IPS DF 6.9 (cell line): ENCODE measurements at places on chromosomes 12 and 14.
A peak's percentile ranks its signal among the peaks of the same experiment; 100 is the strongest.

- no peak for DNase-seq
These were observed 119.9 kb downstream of the DENND5B start for GRCh38 chr12:31471051-31471450.

- no peak for DNase-seq
These were observed 68.9 kb downstream of the ESR2 start for GRCh38 chr14:64225151-64225757.

DNA sequence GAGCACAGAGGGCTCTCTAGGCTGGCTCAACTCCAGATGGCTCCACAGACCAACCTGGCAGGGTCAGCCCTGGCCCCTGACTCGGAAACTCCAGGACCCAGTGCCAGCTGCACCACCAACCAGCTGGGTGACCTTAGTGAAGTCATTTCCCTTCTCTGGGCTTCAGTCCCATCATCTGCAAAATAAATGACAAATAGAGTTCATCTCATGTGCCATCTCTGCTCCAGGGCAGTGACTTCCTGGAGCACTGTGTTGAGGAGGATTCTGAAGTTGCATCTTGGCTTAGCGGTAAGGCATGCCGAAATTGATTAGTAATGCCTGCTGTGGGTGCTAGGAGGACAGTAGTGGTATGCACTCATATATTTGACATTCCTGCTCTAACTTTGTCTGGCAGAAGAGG, 31.5 kb downstream of the DTX1 start:
- no peak for DNase-seq

- no peak for DNase-seq
These were observed 213.5 kb upstream of the KRR1 start for GRCh38 chr12:75724928-75725312.

GRCh38 chr14:92934196-92935085, 11.5 kb downstream of the CHGA start:
- no peak for DNase-seq

DNA sequence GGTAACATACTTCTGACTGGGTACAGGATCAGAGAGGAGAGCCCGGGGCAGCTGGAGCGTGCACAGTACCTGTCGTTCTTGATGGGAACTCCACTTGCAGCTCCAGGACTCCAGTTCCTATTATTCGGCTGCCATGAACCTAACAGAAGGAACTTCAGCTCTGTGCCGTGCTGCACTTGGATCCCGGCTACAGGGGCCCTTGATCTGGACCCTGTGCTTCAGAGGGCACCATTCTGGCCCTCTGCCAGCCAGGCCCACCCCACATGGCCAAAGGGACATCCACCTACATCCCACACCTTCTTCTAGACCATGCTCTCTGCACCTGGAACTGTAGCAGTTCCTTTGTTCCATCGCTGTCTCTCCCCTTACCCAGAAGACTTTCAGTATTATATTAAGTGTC, 58.2 kb downstream of the PAX9 start:
- DNase-seq = no peak

GRCh38 chr12:53054112-53054878, 4.4 kb downstream of the TNS2 start:
- DNase-seq = no peak

DNA sequence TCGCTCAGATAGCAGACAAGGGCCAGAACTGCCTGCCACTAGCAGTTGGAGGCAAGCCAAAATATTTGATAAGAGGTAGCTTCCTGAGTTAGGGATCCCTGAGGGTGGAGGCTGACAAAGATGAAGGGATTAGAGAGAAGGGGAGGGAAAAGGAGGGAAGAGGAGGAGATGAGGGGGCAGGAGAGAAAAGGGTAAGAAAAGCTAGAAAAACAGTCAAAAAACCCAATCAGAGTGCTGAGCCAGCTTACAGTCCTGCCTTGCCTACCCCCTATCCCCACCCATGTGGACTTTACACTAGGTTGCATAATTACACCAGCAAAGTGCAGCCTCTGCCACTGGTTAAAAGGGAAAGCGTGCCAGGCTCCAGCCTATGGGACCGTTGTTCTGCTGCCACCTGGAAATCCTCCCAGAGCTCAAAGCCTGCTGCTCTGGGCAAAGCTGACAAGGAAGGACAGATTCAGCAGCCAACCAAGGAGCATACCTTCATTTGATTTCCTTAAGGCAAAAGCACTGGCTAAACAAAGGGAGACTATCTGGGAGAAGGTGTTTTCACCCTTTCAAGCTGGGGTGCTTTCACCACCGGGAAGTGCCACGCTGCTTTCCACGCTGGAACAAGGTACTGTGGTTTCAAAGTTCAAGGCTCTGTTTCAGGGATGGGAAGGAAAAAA, 3.8 kb upstream of the NUMB start:
- DNase-seq = no peak

DNA sequence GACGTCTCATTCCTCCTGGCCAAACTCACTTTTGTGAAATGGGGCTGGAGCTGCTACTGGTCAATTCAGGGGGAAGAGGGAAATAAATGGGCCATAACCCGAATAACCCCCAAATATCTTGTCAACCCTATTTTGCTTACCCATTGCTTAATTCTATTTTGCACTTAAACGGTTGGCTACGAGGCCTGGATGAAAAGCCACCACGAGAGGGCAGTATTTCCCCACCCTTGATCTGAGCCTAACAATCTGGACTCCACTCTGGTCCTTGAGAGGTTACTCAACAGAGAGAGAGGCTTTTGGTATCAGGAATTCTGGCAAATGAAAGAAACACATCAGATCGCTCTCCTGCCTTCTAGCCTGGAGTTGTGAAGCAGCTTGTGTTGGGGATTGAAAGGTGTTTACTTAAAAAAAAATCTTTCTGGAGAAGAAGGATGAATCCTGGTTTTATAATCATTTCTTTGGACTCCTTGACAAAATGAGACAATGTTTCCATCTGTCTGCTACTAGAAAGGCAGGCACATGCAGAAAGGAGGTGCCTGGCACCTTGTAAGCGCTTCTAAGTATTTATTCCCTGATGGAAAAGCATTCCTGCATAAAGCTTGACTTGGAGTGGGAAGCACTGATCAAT, 22.4 kb upstream of the FBXO21 start:
- peak; percentile 82 for DNase-seq

- DNase-seq = no peak
These were observed 36.1 kb downstream of the CFL2 start for GRCh38 chr14:34678306-34678705.

DNA sequence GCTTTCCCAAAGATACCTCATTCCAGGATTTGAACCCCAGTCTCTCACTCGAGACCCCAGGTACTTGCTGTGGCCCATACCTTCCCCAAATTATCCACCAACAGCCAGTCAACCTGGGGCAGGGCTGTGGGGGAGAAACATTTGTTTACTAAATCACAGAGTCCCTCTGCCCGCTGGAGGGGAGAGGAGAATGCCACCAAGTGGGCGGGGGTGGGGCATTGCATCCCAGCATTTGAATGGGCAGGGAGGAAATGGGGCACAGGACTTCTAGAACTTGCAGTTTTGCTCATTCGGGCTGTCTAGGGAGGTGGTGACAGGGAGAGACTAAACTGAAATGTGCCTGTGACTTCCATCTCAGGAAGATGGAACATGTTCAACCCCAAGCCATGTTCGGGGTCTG, 10.9 kb upstream of the SERPINA9 start:
- no peak for DNase-seq

GRCh38 chr14:28757786-28758185, 8.8 kb upstream of the FOXG1 start:
- no peak for DNase-seq

DNA sequence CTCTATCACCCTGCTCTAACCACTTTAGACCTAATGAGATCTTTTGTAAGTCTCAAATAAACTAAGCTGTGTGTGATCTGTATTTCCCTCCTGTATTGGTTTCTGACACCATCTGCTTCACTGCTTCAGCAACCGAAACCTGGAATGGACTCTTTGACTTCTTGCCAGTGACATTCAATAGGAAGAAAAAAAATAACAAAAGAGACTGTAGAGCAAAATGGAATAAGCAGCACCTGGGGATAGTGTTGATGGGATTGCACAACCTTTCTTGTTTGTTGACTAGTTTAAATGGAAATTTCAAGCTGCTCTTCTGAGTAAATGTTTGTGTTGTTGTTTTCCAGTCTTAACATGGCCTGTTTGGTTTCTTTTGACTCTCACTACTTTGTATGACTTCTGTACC, 888.6 kb upstream of the SEL1L start:
- DNase-seq = no peak

DNA sequence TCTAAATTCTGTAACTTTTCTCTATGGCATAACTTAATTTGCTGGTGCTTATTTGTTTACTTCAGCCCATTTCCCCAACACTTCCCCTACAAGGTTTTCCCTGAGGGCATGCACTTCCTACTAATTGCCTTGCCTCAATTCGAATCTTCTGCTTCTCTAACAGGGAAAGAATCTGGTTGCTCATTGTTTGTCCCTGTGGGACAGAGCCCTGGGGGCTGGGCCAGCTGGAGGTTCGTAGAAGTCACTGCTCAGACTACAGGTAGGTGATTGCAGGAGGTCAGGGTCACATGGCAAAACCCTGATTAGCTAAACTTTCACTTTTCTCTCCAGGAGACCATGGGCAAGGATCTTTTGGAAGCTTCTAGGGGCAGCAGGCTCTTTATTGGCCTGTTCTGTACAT, 72.0 kb downstream of the ZFC3H1 start:
- DNase-seq = peak; percentile 4

GRCh38 chr12:104372061-104372720, 68.7 kb downstream of the EID3 start:
- no peak for DNase-seq

GRCh38 chr14:53062856-53063255, 90.3 kb downstream of the DDHD1 start:
- no peak for DNase-seq

GRCh38 chr14:57182760-57183503, 85.8 kb downstream of the EXOC5 start:
- peak; percentile 27 for DNase-seq

GRCh38 chr12:19045426-19045825, 84.1 kb upstream of the PLEKHA5 start:
- no peak for DNase-seq

- DNase-seq = no peak
These were observed 342.0 kb downstream of the NPAS3 start for GRCh38 chr14:33280646-33281045.

- no peak for DNase-seq
These were observed 1.5 kb downstream of the ASB2 start for GRCh38 chr14:93974833-93975232.

- DNase-seq = no peak
These were observed 12.9 kb downstream of the P2RX4 start for GRCh38 chr12:121222847-121223246.

- no peak for DNase-seq
These were observed 66.0 kb downstream of the TMTC3 start for GRCh38 chr12:88207921-88208620.

DNA sequence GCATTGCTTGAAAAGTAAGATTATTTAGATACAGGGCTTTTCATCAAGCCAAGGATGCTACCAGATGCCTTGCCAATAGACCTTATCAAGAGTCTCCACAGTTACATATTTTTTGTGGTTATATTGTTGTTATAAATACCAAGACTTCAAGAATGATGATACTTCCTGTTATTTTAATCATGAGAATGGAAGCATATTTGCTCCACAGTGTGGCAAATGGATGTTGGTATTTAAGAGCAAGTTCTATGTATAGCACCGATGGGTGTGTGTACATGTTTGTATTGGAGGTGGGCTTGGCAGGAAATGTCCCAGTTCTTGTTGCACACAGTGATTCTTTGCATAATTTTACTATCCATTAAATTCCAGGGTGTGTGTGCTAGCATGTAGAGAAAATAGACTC, 4.4 kb upstream of the NID2 start:
- DNase-seq = no peak

- no peak for DNase-seq
These were observed 14.8 kb upstream of the RNASE10 start for GRCh38 chr14:20490563-20490962.

GRCh38 chr12:12608557-12608957, 3.1 kb upstream of the CREBL2 start:
- no peak for DNase-seq

- no peak for DNase-seq
These were observed 189.5 kb downstream of the PHLDA1 start for GRCh38 chr12:75842090-75842489.

- peak; percentile 74 for DNase-seq
These were observed 60.6 kb upstream of the TCL1A start for GRCh38 chr14:95774265-95775160.

DNA sequence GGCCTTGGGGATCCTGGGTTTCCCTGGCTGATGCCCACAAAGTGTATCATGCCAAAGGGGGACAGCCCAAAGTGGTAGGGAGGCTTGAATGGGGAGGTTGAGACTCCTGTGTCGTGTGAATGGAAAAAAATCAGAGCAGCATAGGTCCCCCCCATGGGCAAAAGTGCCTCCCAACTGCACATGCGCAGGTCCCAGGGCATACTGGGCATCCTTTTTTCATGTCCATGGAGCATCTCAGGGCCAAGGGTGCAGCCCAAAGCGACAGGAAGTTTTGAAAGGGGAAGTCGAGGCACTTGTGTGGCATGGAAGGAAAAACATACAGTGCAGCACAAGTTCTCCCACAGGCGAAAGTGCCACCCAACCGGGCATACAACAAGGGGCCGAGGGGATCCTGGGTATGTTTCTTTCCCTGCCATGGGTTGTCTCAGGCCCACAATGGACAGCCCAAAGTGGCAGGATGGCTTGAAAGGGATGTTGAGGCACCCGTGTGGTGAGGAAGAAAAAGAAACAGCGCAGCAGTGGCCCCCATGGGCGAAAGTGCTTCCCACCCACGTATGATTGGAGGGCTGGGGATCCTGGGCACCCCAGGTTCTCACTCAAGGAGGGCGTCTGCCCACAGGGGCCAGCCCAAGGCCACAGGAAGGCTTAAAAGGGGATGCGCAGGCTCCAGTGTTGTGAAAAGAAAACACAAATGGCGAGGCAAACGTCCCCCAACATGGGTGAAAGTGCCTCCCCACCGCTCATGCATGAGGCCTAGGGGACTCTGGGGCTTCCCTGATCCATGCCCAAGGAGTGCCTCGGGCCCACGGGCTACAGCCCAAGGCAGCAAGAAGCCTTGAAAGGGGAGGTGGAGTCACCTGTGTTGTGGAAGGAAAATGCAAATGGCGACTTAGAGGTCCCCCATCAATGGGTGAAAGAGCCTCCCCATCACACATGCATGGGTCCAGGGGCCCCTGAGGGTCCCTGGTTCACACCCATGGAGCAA, 573.7 kb downstream of the ALG10 start:
- no peak for DNase-seq

GRCh38 chr14:22565391-22565945, 23.6 kb downstream of the DAD1 start:
- no peak for DNase-seq

- DNase-seq = no peak
These were observed 490.1 kb downstream of the PCNX1 start for GRCh38 chr14:71397371-71397770.

DNA sequence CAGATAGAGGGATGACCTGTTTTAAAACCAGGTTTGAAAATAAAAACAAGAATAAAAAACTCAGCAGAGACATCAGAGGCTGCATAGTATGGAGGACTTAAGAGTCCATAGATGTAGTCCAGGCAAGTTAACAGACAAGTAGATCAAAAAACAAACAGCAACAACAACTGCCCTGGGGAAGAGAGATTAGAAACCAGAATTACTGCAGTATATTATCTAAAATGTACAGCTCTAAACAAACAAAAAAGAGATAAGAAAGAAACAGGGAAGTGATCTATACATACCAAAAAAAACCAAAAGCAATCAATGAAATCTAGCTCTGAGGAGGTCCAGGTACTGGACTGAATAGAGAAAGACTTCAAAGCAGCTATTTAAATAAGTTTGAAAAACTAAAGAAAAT, 48.8 kb downstream of the ACSM4 start:
- DNase-seq = no peak
